Stimulated activated CD8-positive, alpha-beta memory T cell treated with anti-CD3 and anti-CD28 coated beads, Interleukin-2, amount 100 ng/mL, for 1 hour (primary cell): ENCODE measurements at places on chromosomes 5 and 9.

DNA sequence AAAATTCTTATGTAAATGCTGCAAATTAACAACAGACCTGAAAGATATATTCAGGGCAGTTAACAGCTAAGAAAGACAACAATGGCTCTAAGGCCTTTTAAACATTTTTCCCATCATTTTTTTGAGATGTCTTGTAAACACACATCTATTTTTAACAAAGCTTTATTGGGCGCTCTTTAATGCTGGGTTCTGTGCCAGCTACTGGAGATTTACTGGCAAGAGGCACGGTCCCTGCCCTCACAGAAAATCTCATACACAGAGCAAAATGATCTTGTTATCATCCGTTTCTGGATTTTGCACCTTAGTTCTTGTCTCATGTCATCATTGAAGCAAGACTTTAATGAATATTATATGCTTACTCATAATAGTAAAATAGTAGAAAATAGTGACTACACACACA is 1022.3 kb upstream of the WWC1 start:
- no peak for DNase-seq

GRCh38 chr9:122029898-122030297 is 63.2 kb downstream of the TTLL11 start:
- no peak for DNase-seq

- no peak for DNase-seq
Measured at GRCh38 chr5:83071286-83072051, 5.7 kb downstream of the TMEM167A start.

DNA sequence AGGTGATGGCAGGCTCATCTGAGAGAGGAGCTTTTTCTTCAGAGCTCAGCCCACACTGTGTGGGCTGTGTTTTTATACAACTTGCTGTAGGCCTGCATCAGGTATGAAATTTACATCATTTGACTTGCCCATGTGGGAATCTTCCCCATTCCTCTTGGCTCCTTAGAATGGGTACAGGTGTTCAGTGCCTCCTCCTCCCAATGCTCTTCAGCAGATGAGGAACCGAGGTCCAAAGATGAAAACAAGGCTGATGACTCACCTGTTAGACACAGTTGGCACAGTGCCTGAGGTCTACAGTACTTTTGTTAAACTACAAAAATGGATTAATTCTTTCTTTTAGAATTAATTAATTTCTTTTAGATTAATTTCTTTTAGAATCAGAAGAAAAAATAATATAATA is 20.8 kb downstream of the PAPPA start:
- no peak for DNase-seq

- DNase-seq: no peak
Measured at GRCh38 chr5:115847290-115847689, 5.6 kb downstream of the AP3S1 start.

GRCh38 chr5:157280927-157281326 is 15.0 kb downstream of the CYFIP2 start:
- no peak for DNase-seq

- no peak for DNase-seq
Measured at GRCh38 chr5:156407251-156407650, 80.3 kb downstream of the SGCD start.

GRCh38 chr5:172356047-172356446 is 72.5 kb upstream of the UBTD2 start:
- DNase-seq: no peak

DNA sequence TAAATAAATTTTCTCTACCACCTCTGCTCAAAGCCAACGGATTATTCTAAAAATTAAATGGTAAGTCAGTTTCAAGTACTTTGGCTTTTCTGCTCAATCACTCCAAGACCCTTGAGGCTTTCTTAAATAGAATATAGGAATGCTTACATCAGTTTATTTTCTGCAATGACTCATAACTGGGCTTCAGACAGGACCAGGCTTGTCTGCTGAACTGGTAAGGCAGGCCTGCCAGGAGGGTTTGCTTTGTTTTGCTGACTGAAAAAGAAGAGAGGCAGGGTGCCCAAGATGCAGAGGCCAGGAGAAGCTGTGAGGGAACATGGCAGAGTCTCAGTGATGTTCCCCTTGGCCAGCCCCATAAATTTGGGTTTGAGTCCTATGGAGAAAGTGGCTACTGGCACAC is 60.3 kb upstream of the EPB41L4A start:
- no peak for DNase-seq

DNA sequence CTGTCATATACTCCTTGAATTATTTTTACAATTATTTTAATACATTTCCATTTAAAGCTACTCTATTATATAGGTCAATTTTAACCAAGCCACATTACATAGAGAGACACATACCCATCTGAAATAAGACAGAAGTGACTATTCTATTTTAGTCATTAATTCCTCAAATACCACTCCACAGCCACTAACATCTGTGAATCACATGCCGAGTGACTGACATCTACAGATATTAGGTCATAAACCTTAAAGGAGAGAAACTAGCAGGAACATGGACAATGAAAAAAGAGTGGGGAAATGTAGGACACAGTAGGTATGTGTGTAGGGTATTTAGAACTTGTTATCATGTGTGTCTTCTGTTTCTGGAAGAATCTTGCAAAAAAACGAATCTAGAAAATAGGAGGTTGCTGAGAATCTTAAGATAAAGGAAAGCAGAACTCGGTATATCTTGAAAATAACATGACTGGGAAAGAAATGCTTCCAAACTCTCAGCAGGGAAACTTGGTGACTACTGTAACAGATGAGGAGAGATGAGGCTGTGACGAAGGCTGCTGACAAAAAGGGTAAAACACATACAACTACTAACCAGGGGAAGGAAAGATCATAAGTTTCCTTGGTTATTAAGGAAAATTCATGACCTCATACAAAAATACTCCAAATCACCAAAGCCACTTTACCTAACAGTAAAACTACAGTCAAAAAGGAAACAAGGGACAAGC is 84.6 kb downstream of the PLPP1 start:
- DNase-seq: no peak
